ENCODE measurements at places on chromosomes 2 and 18. TPM values are rescaled to one million over a fixed set of nuclear protein-coding genes. Genes with fewer than 3 reads are reported as not detected.

The TMEM182 gene
- total RNA-seq, result 3.4 TPM

The EPHA4 gene
- 6.1 TPM for total RNA-seq

The PLA2R1 gene
- 6.9 TPM for total RNA-seq

The CHRND gene
- not detected for total RNA-seq

DNA sequence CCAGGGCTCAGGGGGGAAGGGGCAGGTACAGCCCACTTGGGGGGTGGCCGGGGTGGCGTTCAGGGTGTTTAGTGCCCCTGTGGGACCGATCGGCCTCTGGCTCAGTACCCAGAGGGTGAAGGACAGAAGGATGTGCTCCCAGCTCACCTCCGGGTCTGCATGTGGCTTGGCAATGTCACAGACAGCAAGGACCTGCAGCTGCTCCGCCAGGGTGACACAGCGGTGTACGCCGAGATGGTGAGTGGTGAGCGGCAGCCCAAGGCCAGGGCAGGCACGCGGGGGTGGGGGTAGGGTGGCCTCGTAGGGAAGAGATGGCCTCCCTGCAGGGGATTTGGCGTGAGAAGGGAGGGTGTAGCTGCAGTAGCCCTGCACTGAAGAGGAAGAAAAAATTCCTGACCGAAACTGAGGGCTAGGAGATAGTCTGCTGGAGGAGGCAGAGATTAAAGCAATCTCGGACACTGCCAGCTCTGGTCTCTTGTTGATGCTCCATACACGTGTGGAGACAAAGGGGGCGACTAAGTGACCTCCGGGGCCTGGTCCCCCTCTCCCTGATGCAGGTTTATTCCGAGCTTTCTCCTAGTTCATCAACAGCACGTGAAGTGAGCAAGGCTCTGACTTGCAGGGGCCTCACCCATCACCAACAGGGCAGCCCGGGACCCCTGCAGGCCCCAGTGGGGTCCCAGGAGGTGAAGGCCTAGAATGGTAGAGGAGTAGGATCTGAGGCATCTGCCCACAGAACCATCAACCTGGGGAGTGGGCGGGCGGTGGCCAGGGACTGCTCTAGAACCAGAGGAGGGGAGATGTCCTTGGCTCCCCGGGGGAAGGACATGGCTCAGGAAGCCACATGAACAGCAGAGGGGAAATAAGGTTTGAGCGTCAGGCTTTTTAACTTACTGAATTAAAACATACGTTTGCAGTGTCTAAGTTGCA, 45.4 kb downstream of the FER1L5 start:
- no peak for DNase-seq

DNA sequence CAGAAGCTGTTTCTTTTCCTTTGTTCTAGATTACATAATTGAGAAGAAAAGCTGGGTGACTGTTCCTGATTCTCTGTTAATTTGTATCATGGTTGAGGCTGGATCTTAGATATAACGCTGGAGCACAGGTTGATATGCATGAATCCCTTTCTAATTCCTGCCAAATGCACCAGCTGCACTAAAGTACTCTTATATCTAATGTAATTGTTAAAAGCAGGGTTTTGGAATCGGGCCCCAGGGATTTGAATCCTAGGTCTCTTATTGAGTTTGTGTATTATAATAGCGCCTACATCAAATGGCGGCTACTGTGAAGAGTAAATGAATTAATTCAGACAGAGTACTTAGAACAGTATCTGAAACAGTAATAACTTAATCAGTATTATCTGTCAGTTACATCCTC, 80.4 kb downstream of the MC4R start:
- no peak for DNase-seq
